ENCODE measurements at places on chromosomes 3 and 15.

DNA sequence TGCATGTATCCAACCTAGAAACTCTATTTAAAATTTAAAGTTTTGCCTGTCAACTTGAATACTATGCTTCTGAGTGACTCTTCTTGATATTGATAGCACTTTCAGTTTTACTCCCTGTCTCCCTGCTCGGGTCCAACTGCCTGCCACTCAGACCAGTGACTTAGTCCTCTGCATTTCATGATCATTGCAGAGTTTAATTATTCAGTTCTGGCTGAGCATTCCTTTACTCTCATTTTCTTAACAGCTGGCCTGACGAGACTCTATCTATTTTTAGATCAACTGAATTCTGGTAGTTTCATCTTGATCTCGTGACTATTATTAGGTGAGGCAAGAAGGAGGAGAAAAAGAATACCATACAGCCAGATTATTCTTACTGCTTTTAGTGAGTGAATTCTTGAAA lies 617.4 kb downstream of the SI start:
- DNase-seq = peak; percentile 10

DNA sequence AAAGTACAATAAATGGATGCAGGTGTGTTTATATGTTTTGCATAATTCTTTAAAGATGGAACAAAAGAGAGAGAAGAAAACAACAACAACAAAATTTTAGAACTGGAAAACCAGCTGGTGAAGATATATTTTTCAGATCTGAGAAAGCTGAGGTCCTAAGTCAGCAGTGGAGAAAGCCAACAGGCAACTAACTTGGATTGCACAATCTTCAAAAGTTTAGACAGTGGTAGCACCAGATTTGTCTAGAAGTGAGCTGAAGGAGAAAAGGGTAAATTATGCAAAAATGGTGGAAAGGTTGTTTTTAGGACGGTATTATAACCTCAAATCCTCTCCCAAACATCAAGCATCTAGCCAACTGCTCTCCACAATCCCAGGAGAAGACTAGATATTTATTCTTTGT lies 17.0 kb downstream of the FGF12 start:
- DNase-seq = no peak

- no peak for DNase-seq
These were observed 10.4 kb downstream of the SPG21 start for GRCh38 chr15:64979252-64979710.

DNA sequence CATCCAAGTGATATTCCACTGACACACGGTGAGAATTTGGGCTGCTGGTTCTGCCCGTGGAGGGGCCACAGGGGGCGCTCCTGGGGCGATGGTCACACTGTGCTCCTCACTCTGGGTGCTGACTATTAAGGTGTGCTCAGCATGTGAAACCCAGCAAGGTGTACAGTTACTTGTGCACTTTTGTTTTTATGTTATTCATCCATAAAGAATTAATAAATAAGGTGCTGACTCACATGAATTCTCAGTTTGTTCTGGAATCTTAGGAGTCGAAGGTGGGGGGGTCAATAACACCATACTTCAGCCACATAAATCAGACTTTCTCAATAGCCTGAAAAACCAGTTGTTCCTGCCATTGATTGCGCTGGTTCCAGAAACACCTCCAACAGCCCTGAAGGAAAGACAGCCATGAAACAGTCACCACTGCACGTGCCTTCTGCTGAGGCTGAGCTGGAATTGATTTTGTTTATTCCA lies 53.5 kb upstream of the SPATA12 start:
- no peak for DNase-seq

- DNase-seq = peak; percentile 68
These were observed 1.3 kb downstream of the ZNF710 start for GRCh38 chr15:90002428-90002844.

GRCh38 chr3:5888851-5889250 lies 701.3 kb downstream of the EDEM1 start:
- DNase-seq = peak; percentile 23

DNA sequence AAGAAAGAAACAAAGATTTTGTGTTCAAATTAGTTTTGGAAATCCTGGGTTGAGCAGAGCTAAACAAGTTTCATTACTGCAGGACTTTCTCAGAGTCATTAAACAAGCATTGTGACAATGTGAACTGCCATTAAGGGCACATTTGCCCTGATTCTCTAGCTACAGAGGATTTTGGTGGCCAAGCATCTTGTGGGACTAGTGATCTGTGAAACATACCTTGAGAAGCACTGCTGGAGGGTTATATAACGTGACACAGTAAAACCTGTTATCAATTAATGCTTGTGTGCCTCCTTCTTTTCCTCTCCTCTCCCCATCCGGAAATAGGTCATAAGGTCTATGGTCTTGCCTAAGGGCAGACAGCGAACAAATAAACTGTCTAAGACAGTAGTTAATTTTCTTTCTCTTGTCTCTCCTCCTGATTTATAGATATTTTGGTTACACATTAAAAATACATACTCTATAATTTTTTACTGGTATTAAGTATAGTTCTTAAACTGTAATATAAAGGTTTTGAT lies 167.3 kb upstream of the NANOGP8 start:
- no peak for DNase-seq

GRCh38 chr3:33823821-33824220 lies 25.4 kb downstream of the PDCD6IP start:
- DNase-seq = no peak

DNA sequence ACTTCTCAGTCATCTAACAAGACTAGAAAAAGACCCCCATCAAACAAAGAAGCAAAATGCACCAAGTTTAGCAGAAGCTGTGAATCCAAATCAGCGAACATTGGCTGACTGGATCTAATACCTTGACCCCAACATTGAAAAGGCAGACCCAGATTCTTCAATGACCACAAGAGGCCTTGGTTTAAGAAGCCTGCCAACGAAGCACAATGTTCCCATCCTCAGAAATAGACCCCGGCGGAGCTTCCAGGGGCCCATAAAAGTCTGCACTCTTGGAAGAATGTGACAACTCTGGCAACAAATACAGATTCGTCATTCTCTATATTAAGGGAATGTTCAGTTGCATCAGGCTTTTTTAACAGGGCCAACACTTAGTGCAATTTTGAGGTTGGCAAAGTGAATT lies 112.8 kb upstream of the BCL6 start:
- DNase-seq = no peak

DNA sequence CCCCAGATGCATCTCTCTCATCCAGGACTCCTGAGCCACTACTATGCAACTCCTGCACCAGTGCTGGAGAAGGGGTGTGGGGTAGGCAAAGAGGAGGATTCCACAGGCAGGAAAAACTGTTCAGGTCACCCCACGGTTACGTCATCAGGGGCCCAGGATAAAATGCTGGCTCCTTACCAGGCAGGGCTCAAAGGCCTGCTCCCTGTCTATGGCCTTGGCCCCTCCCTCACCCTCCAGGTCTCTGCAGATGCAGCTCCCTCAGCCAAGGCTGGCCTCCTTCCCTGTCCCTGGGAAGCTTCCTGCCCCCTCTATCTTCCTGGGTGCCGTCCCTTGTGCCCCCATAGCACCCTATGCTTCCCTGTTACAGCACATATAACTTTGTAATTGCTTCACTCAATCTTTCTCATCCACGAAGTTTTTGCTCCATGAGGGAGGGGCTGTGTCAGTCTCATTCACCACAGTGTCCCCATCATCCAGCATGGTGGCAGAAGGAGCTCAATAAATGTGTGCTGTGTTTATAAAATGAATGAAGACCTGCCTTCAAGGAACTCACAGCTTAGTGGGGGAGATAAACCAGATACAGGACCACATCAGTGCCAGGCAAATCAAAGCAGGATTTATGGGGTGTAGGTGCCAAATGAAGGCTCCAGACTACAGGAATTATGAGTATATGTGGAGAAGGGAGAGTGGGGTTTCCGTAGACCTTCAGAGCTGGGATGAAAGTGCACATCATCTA lies 18.6 kb downstream of the KBTBD13 start:
- no peak for DNase-seq

- no peak for DNase-seq
These were observed 28.0 kb upstream of the CCDC174 start for GRCh38 chr3:14623569-14624051.

DNA sequence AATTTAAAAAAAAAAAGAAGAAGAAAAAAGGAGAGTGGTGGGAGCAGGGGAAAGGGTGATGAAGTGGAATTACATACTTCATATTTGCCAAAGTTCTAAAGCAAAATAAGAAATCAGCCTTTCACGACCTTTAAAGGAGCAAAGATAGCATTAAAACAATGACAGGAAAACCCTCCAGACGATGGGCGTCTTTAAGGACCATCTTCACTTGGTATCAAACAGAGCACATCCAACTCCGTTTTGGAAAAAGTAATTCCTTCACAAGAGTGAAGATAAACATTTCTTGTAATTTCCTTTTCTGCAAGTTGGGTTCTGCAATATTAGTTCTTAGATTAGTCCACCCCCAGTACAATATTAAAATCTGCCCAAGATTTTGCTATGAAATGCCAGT lies 32.8 kb downstream of the FRMD4B start:
- DNase-seq = no peak

GRCh38 chr15:32099956-32100684 lies 69.8 kb downstream of the CHRNA7 start:
- DNase-seq = peak; percentile 58

DNA sequence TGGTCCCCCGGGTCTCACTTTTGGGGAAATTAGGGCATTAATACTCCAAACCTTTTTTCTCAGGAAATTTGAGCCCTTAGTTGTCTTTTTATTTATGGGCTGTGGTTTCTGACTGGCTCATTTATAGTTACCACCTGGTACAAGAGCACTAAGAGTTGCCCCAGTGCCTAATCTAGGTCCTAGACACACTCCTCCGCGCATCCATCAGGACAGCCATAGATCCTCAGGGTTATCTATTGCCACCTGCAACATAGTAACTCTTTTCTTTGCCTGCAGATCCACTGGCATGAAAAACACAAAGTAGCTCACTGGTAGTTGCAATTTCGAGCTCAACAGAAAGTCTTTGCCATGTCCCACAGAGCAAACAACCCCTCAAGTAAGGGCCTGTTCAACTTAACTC lies 576.4 kb upstream of the ROBO2 start:
- no peak for DNase-seq

DNA sequence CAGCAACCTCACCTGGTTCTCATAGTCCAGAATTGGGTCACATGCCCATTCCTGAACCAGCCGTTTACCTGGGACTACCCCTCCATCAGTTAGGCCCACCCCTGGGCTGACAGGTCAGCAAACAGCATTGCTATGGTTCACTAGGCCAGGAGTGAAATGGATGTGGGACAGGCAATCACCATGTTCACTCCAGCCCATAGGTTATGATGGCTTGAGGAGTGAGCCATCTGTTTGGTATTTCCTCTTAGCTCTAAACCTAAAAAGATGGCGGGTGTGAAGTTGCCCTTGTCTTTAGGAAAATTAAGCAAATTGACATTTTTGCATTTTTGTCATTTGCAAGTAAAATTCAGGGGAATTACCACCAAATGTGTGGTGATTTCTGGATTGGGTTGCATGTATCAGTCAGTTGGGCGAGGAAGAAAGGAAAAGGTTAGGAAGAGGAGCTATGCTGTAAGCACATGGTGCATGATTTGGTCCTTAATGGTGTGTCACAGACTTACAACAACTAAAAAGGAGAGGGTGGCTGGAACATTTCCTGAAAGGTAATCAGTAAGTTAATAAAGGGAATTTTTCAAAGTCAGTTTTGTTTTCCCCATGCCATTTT lies 17.2 kb downstream of the NXPE3 start:
- DNase-seq = no peak

- no peak for DNase-seq
These were observed 782 bp upstream of the BCL6 start for GRCh38 chr3:187746059-187746441.
